Transverse colon (tissue), 4 donors: ENCODE measurements at places on chromosomes 12 and 14. TPM values are rescaled to one million over a fixed set of nuclear protein-coding genes. Genes with fewer than 3 reads are reported as not detected.
A peak's percentile ranks its signal among the peaks of the same experiment; 100 is the strongest.

- H3K27ac ChIP-seq: no peak overlapping the region
- H3K36me3 ChIP-seq: no peaks in the 10 kb centered on the region
- H3K4me3 ChIP-seq: no peak overlapping the region
- no peaks in the 10 kb centered on the region for H3K4me1 ChIP-seq
- no peak for DNase-seq
Observed at GRCh38 chr12:75457191-75457590, 23.4 kb upstream of the GLIPR1 start.

GRCh38 chr12:117897372-117898161 lies 71.2 kb downstream of the KSR2 start:
- H3K27me3 ChIP-seq: no peaks in the 10 kb centered on the region
- DNase-seq: no peak
- H3K4me3 ChIP-seq: no peak overlapping the region
- H3K4me1 ChIP-seq: no peaks in the 10 kb centered on the region
- H3K36me3 ChIP-seq: no peaks in the 10 kb centered on the region

DNA sequence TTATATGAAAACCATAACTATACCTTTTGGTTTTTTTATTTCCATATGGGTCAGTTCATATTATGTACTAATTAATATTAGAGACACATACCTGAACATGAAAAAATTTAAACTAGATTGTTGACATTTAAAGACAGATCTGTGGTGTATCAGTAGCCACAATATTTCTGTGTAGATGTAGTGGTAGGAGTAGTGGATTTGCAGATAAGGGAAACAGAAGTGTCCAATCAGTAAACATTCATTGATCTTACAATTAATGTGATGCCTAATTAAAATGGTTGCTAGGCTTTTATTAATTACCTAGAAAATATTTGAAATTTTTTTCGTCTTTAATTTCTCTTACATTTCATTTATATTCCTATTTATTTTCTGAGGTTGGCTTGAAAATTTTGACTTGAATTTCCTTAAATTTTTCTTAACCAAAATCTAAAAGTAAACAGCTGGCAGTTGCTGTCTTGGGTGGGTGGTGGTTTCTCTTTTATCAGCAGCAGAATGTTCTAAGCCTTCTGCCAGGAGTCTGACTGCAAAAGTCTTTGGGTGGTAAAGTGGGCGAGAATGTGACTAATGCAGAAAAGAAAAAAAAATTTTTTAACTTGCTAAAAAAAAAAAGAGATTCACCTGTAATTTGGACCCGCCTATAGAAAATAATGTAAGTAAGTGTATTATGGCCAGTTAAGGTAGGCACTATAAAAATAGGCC lies 2.4 kb downstream of the FGFR1OP2 start:
- no peaks in the 10 kb centered on the region for H3K36me3 ChIP-seq
- H3K27ac ChIP-seq: peak overlapping the region; percentile 30
- H3K4me3 ChIP-seq: peak overlapping the region; percentile 75
- no peaks in the 10 kb centered on the region for H3K27me3 ChIP-seq

GRCh38 chr14:54174457-54174856 lies 217.8 kb upstream of the BMP4 start:
- H3K36me3 ChIP-seq: no peaks in the 10 kb centered on the region
- no peak overlapping the region for H3K4me3 ChIP-seq
- DNase-seq: no peak
- peak overlapping the region; percentile 35 for H3K27ac ChIP-seq

The CPNE8 gene
- 33.3 TPM for total RNA-seq

The NEUROD4 gene
- total RNA-seq: not detected

The GRIN2B gene
- 1.9 TPM for total RNA-seq

The BICDL1 gene
- total RNA-seq: 19.5 TPM

GRCh38 chr12:56709759-56710376 lies 15.2 kb downstream of the NACA start:
- no peak for DNase-seq
- no peak overlapping the region for H3K27ac ChIP-seq
- no peaks in the 10 kb centered on the region for H3K27me3 ChIP-seq
- peaks cover 33% of the 10 kb centered on the region for H3K36me3 ChIP-seq
- no peak overlapping the region for H3K4me3 ChIP-seq

DNA sequence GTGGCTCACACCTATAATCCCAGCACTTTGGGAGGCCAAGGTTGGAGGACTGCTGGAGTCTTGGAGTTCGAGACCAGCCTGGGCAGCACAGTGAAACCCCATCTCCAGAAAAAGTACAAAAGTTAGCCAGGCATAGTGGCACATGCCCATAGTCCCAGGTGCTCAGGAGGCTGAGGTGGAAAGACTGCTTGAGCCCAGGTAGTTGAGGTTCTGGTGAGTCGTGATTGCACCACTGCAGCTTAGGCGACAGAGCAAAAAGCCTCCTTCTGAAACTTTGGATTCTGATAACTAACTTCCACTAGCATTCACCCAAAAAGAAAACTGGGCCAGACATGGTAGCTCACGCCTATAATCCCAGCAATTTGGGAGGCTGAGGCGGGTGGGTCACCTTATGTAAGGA lies 6.6 kb downstream of the BTBD7 start:
- H3K4me1 ChIP-seq: peaks cover 41% of the 10 kb centered on the region
- no peaks in the 10 kb centered on the region for H3K27me3 ChIP-seq
- H3K27ac ChIP-seq: no peak overlapping the region
- no peak for DNase-seq
- H3K4me3 ChIP-seq: no peak overlapping the region

- no peak overlapping the region for H3K4me3 ChIP-seq
- H3K4me1 ChIP-seq: peaks cover 19% of the 10 kb centered on the region
- no peak for DNase-seq
- no peaks in the 10 kb centered on the region for H3K27me3 ChIP-seq
Observed at GRCh38 chr12:56996793-56997545, 9.4 kb downstream of the ZBTB39 start.

DNA sequence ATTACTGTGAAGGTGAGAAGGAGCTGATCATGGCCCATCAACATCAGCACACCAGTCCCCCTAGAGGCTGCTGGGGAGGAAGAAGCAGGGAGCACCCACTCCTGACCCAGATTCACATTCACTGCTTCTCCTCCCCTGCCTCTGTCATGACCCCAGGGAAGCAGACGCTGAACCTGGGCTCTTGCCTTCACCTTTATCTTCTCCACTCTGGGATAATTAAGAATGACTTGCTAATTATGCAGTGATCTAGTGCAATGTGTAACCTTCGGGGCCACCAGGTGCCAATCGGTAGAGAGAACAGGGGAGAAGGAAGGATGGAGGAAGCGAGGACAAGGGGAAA lies 44.4 kb upstream of the IQSEC3 start:
- no peaks in the 10 kb centered on the region for H3K27me3 ChIP-seq
- H3K27ac ChIP-seq: no peak overlapping the region
- no peaks in the 10 kb centered on the region for H3K4me1 ChIP-seq
- H3K4me3 ChIP-seq: no peak overlapping the region
- H3K36me3 ChIP-seq: no peaks in the 10 kb centered on the region

The ABCC9 gene
- total RNA-seq: 5.2 TPM

- no peak overlapping the region for H3K27ac ChIP-seq
- H3K4me3 ChIP-seq: no peak overlapping the region
- H3K4me1 ChIP-seq: no peaks in the 10 kb centered on the region
- H3K36me3 ChIP-seq: no peaks in the 10 kb centered on the region
- DNase-seq: no peak
- no peaks in the 10 kb centered on the region for H3K27me3 ChIP-seq
Observed at GRCh38 chr12:94779485-94779884, 129.1 kb upstream of the TMCC3 start.

- no peaks in the 10 kb centered on the region for H3K36me3 ChIP-seq
- peak overlapping the region; percentile 32 for H3K27ac ChIP-seq
- no peak for DNase-seq
- H3K4me3 ChIP-seq: no peak overlapping the region
- peaks cover 30% of the 10 kb centered on the region for H3K4me1 ChIP-seq
Observed at GRCh38 chr12:15721316-15722115, 67.7 kb downstream of the EPS8 start.

The PLEKHG7 gene
- total RNA-seq: 5.6 TPM

The TAS2R46 gene
- total RNA-seq: not detected

GRCh38 chr12:92290350-92290695 lies 144.7 kb upstream of the BTG1 start:
- H3K36me3 ChIP-seq: no peaks in the 10 kb centered on the region
- no peak overlapping the region for H3K4me3 ChIP-seq

The RTRAF gene
- total RNA-seq: 43.4 TPM
